ENCODE measurements at places on chromosomes 2 and 18.

GRCh38 chr2:174492963-174493431 is 6.2 kb upstream of the GPR155 start:
- no peak for DNase-seq

GRCh38 chr2:161965994-161966393 is 108.0 kb downstream of the DPP4 start:
- no peak for DNase-seq

- DNase-seq: no peak
Measured at GRCh38 chr2:149585166-149585885, 2.2 kb downstream of the MMADHC start.

- no peak for DNase-seq
Measured at GRCh38 chr2:60496956-60497355, 56.5 kb downstream of the BCL11A start.

DNA sequence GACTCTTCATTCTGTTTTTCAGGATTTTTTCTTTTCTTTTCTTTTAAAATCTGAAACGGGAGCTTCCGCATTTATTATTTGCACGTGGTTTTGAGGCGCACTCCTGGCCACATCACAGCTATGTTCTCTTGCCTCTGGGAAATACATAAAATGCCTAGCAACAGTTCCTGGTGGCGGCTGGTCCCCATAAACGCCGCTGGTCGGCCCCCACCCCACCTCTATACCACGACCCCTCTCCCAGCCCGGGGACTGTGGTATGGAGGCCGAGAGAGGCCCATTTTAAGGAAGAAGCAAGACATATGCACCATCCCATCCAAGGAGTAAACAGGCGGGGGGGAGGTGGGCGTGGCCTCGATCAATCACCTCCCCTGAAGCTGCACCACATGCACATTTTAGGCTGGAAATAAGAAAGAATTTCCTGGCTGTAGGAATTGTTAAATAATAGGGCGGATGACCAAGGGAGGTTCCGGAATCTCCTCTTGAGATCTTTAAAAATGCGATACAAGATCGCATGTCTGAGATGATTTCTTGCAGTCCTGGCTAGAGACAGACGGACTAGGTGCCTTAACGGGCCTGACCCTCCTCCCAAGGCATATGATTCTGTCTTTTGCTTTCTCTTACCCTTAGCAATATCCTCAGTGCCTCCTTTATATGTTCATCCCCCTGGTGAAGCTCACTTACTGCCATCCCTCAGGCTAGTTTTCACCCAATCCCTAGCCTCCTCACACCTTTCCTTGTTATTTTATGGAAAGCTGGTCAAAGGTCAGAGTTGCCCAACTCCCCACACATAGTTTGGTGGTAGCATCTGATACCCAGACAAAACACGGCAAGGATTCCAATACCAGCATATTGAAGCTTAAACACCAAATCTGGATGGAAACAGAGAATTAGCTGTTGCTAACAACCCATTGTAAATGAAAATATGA is 82.4 kb downstream of the BCL2 start:
- DNase-seq: no peak

DNA sequence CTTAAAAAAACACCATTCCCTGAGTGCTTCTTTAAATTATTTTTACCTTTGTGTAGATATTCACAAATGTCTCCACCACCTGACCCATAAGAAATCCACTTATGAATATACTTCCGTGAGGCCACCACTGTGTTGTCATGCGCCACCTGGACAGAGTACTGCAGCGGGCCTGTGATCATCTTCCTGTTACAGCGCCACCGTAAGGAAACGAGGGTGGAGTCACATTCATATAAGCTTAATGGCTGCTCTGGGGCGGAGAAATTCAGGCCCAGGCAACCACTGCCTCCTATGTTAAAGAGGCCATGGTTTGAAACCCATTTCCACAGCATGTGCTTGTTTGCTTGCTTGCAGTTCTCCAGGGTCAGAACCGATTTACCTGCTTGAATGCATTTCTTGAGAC is 17.7 kb downstream of the PLA2R1 start:
- DNase-seq: no peak

GRCh38 chr2:44388877-44389276 is 27.1 kb downstream of the CAMKMT start:
- no peak for DNase-seq

GRCh38 chr2:232120911-232121310 is 159.4 kb downstream of the DIS3L2 start:
- DNase-seq: no peak

DNA sequence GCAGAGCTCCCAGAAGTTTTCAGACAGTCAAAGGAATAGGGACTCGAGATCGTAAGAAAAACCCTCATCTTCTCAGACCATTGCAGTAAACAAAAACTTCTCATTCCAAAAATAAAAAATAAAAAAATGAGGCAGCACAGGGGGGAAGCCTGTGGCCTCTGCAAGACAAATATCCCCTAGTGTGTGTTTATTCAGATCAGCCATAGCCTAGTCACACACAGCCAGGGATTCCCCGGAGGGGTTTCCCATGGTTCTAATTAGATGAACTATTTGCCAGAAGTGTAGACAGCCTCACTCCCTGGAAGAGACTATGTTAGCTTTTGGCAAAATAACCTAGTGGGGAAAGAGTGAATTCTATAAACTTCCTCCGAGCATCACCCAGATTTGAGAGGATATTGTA is 122.9 kb upstream of the KLF7 start:
- DNase-seq: no peak

GRCh38 chr2:23824777-23825212 is 102.1 kb downstream of the ATAD2B start:
- DNase-seq: peak; percentile 36

All from HCT116 (cell line).